ENCODE measurements at places on chromosomes 7 and 10.
A peak's percentile ranks its signal among the peaks of the same experiment; 100 is the strongest.

DNA sequence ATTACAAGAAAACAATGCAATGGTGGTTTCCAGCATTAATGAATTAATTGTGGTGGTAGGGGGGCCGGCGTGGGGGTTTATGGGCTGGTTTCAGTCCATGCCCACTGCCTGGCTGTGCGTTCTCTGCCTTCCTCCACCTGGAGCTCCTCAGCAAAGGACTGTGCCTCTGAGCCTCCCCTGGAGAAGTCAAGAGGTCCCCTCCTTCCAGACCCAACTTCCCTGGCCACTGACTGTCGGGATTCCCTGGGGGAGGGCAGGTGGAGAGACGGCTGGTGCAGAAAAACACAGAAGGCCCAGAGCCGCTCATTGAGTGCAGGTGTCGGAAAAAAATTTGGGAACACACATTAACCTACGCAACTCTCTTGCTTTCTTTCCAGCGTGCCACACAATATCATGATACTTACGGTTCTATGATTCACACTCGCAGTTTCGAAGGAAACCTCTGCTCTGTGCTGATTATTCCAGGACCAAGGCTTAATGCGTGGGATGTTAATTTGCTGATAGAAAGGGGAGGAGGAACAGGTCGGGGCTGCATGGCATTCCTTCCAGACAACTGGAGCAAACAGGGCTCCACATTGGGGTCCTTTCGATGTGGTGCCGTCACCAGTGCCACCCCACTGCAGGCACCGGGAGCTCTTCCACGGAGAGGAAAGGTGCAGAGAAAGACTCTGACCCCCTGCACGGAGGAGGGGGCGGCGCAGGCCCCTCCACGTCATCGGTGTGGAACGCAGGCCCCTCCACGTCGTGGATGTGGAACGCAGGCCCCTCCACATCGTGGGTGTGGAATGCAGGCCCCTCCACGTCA is 506.7 kb downstream of the DNAJB6 start:
- DNase-seq, result no peak

- DNase-seq, result no peak
Observed at GRCh38 chr10:45064998-45065397, 64.3 kb downstream of the ZNF22 start.

DNA sequence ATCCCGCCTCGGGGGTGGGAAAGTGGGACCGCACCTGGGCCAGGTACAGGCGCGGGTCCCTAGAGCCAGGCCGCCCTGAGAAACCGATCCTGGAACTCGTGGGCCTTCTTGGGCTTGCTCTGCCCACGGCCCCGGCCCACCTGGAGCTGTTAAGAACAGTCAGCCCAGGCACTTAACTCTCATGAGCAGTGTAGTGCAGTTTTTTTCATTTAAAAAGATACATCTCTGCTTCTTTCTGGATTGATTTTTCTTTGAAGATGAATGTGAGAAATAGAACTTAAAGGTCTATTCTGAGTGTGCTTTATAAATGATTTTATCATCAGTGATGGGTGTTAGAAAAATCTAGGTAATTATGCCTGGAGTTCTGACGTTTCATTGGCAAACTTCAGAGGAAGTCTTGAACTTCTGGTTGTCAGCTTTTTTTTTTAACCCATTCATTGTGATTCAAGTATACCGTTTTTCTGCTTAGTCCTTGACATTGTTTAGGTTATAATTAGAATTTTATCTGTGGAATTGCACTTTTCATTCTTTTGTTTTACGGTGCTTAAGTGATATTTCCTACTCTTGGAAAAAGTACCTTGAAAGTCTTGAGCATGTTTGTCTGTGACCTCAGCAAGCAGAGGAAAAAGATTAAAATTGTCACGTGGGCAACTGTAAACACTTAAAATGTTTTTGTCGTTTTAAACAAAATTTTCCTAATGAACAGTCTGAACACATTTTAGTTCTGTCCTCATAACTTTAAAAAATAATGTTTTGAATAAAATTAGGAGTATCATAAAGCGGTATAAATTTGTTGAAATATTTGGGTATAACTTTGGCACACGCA is 906 bp downstream of the CDK1 start:
- no peak for DNase-seq

GRCh38 chr7:55120501-55121198 is 101.8 kb downstream of the EGFR start:
- no peak for DNase-seq

GRCh38 chr7:54967377-54967776 is 51.4 kb upstream of the EGFR start:
- no peak for DNase-seq

DNA sequence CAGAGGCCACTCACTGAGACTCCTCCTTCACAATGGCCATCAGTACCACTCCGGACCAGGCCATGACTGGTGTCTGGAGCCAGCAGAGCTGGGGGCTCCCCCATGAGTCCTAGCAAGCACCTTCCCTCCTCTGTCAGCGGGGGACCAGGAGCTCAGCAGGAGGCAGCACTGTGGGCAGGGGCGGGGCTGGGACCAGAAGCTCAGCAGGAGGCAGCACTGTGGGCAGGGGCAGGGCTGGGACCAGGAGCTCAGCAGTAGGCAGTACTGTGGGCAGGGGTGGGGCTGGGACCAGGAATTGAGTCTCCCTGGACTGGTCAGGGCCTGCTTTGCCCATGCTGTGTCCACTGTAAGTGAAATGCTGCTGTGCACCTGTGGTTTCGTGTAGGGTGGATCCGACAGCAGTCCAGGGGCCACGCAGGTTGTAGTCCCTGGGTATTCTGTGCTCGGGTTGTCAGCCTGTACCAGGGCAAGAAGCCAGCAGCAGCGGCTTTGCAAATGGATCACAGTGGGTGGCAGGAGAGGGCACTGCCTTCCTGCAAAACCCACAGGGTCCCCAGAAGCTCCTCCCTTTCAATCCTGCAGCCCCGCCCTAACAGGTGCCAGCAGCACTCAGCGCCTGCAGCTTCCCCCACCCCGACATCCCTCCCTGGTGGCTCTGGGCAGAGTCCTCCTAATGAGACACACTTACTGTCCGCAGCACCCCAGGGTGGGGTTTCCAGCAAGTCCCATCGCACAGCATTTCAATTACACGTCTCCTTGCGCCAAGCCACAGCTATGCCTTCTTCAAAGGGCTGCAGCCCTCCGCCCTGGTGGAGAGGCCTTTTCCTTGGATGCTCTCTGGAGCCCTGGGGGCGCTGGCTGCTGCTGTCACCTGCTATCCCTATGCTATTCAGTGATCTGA is 220.5 kb downstream of the TCERG1L start:
- DNase-seq, result no peak

DNA sequence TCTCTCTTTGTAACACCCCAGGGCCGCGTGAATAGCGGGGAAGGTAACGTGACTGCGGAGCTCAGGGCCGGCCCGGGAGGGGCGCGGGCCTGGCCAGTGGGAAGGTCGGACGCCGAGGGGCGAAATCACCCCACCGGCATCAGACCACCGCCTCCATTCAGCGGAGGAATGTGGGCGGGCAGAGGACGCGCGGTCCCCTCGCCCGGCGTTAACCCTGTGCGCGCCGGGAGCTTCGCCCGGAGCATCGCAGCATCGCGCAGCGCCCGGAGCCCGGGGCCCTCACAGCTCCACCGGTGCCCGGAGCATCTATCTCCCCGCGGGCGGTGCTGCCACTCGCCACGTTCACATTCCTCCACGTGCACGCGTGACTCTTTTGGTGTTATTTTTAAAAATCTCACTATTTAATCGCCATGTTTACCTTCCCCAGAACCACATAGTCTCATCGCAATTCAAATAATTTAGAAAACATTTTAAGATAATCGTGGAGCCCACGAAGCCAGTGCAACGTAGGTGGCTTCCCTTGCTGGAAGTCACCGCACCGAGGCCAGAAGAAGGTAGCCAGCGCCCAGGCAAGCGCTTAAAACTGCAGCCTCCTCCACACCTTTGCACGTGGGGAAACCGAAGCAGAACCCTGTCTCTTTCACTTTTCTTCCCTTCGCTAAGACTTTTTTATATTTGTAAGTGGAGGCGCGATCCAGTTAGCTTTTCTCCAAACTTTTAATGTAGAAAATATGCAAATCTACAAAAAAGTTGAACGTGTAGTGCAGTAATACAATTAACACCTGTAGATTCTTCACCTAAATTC is 21.8 kb downstream of the FGFBP3 start:
- DNase-seq, result peak; percentile 8

GRCh38 chr7:121531175-121532070 is 135.3 kb upstream of the FAM3C start:
- no peak for DNase-seq

DNA sequence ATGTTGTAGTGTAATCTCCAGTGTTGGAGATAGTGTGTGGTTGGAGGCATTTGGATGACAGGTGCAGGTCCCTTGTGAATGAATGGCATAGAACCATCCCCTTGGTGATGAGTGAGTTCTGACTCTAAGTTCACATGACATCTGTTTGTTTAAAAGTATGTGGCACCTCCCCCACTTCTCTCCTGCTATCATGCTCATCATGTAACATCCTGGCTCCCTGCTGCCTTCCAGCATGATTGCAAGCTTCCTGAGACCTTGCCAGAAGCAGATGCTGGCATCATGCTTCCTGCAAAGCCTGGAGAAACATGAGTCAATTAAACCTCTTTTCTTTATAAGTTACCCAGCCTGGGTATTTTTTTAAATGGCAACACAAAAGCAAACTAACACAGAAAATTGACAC is 499.0 kb upstream of the SEMA3D start:
- no peak for DNase-seq

DNA sequence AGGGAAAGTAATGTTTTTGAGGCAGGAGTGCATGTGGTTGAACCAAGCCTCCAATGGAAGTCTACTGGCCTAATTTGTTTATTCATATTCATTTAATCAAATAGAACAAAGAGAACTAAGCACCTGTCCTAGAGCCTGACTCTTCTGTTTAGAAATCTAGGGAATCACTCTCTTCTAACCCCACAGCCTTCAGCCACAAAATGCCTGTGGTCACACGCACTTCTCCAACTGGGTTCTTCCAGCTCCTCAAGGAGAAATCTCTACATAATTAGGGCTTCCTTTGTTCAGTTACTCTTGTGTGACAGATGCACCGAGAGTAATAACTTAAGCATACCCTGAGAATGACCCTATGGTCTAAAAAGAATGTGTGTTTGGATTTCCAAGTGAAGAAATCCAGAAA is 133.7 kb upstream of the NAMPT start:
- no peak for DNase-seq

DNA sequence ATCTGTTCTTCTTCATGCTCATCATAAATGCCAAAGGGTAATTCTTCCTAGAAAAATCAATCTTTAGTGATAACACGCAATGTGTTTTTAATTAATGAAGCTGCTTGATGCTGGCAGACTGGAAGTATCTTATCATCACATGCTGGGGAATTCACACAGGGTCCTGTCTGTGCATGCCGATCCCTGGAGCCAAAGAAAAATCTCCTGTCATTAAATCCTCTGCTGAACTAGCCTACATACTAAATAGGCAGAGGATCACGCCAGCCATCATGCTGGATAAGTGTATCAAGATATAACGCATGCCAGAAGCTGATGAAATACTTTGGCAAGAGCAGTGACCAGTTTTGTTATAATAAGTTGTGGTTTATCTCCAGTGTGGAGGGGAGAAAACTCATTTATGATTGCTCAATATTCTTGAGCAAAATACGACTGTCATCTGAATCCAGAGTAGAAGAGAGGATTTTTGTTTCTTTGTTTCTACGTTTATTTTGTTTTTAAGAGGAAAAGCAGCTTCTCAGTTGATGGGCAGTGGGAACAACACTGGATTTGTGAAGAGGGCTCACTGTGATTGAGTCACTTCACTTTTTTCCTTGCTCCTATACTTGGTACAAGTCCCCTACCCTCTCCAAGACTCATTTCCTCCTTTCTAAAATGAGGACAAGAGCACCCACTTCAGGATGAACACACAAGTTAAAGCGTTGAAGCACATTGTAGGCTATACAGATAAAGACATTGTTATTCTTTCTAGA is 649.1 kb downstream of the TNS3 start:
- no peak for DNase-seq

GRCh38 chr7:2224934-2225333 is 7.8 kb downstream of the MAD1L1 start:
- no peak for DNase-seq

DNA sequence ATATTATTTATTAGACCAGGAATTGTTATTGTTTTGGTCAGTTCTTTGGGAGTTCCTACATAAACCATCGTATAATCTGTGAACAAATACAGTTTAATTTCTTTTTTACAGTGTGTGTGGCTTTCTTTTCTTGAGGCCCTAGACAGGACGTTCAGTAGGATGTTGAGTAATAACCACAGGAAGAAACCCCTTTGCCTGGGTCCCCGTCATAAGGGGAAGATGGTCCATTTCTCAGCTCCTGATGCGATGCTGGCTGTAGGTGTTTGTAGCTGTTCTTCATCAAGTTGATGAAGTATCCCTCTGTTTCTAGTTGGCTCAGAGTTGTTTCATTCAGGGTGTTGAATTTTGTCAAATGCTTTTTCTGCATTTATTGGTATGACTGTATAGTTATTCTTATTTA is 219.7 kb upstream of the ADARB2 start:
- no peak for DNase-seq

GRCh38 chr7:108735814-108736213 is 166.1 kb downstream of the DNAJB9 start:
- no peak for DNase-seq

- DNase-seq, result no peak
Observed at GRCh38 chr7:18993933-18994668, 123.3 kb downstream of the TWIST1 start.
